ENCODE measurements at places on chromosomes 2 and 18.

GRCh38 chr2:162430323-162430722, 86.4 kb downstream of the GCA start:
- DNase-seq: no peak

GRCh38 chr2:80128080-80128479, 176.5 kb downstream of the LRRTM1 start:
- no peak for DNase-seq

DNA sequence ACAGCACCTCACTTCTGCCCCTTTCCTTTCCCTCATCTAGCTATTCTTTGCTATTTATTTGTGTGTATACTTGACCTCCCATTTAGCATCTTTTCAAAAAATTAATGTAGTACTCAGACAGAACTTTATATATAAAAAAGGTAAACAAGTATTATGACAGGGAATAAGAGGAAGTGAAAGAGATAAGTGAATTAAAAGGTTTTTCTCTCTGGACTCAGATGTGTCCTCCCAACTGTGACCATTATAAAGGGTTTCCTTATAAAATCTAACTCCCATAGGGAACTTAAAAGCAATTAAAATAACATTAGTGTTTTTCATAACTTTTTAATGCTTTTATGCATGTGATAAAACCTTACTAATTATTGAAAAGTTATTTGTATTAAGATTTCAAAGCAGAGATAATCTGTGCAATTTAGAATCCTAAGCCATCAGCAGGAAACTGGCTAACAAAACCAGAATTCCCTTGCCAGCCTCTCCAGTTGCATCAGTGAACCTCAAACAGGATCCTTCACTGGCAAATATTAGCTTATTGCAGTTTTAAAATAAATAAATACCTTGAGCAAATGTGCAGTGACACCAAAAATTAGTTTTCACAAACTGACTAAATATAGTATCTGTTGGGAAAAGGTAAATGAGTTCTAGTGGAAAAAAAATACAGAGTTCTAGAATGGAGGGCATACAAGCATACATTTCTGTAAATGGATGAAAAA, 930.7 kb downstream of the BCL11A start:
- DNase-seq: no peak

- no peak for DNase-seq
These were observed 248.5 kb downstream of the PRKCE start for GRCh38 chr2:45899926-45900325.

- DNase-seq: no peak
These were observed 197.7 kb upstream of the STON1 start for GRCh38 chr2:48332286-48332685.

DNA sequence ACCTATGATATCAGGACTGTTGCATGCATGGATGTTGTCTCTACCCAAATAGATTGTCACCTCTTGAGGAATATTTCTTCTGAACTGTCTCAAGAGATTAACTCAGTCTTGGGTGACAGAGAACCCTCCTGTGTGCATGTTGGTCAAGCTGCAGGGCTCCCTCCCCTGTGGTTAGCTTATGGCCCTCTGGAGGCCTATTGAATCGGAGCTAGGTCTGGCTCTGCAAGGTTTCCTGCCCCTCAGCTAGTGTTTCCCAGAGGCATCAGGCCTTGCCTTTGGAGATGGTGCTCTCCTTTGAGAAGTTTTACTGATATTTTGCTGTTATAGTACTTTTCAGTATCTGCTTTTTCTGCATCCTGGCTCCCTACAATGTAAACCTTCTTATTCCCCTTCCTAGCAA, 769.2 kb upstream of the FAM98A start:
- DNase-seq: no peak

DNA sequence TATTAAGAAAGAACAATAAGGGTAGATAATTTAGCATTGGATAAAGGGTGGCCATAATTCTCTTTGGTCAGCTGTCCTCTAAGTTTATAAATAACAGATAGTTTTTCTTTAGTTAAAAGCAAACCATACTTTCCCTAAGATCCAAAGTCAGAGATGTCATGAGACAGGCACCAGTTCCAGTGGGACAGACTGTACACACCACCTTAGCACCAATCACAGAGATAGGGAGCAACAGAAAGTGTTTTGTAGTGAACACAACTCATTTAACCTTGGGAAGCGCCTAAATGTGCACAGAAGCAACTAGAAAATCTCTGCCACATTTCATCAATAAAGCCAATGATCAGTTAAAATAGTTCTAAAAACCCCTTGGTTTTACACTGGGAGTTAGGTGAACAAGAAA, 186.8 kb upstream of the SMAD7 start:
- DNase-seq: no peak

DNA sequence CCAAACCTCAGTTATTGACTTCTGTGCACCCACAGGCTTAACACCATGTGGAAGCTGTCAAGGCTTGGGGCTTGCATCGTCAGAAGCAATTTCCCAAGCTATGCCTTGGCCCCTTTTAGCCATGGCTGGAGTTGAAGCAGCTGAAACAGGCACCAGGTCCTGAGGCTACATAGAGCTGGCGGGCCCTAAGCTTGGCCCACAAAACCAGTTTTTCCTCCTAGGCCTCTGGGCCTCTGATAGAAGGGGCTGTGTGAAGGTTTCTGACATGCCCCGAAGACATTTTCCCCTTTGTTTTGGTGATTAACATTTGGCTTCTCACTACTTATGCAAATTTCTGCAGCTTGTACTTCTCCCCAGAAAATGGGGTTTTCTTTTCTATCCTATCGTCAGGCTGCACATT, 9.1 kb upstream of the TMX3 start:
- DNase-seq: no peak

DNA sequence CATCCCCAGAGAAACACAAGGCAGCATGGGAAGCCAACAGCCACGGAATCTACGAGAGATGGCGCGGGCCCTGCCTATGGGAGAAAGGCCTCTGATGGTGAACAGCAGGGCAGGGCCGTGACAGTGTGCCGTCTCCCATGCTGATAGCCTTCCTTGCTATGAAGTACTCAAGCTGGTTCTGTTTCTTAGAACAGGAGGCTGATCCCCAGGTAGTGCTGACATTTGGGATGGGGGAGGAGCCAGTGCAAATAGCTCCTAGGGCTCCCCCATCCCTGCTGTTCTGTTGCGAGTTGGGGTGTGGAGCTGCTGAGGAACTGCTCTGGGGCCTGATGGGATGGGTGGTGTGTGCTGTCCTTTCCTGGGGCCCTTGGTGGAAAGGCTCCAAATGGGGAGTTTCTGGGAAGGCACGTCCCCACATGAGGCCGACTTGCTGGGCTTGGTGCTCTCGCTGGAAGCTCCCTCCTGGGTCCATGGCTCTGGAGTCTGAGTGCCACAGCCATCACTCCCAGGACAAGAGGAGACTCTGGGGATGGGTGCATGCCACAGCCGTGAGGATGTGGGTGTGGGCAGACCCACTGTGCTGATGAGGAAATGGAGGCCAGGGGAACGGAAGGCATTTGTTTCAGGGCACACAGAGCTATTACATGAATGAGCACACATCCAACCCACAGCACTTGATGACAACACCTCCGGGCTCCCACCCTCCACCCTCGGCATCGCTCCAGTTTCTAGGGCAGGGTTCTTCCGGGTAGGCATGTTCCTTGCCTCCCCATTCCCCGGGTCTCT, 246.8 kb downstream of the HDAC4 start:
- DNase-seq: no peak

GRCh38 chr2:172964511-172965139, 111.0 kb upstream of the MAP3K20 start:
- DNase-seq: no peak

DNA sequence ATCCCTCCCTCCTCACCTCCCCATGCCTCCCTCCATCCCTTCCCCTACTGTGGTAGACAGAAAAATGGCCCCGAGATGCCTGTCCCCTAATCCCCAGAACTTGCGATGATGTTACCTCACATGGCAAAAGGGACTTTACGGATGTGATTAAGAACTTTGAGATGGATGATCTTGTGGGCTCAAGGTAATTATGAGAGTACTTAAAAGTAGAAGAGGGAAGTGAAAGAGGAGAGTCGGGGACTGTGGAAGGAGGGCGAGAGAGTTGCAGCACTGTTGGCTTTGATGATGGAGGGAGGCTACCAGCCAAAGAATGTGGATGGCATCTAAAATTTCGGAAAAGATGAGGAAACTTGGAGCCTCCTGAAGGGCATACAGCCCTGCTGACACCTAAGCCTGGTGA, 66.5 kb downstream of the AGAP1 start:
- DNase-seq: no peak

- DNase-seq: no peak
These were observed 36.5 kb downstream of the POLR1A start for GRCh38 chr2:86069091-86069685.

GRCh38 chr2:207697411-207697810, 14.0 kb upstream of the CCNYL1 start:
- no peak for DNase-seq

DNA sequence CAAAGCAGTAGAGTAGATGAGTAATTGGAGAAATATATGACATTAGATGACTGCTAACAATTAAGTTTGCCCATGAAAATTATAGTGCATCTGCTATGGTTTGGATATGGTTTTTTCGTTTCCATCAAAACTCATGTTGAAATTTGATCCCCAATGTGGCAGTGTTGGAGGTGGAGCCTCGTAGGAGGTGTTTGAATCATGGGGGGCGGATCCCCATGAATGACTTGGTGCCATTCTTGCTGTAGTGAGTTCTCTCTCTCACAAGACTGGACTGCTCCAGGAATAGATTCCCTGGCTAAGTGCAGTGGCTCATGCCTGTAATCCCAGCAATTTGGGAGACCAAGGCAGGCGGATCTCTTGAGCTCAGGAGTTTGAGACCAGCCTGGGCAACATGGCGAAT, 9.7 kb upstream of the CUL3 start:
- no peak for DNase-seq

GRCh38 chr18:9992973-9993520, 79.2 kb downstream of the VAPA start:
- no peak for DNase-seq

DNA sequence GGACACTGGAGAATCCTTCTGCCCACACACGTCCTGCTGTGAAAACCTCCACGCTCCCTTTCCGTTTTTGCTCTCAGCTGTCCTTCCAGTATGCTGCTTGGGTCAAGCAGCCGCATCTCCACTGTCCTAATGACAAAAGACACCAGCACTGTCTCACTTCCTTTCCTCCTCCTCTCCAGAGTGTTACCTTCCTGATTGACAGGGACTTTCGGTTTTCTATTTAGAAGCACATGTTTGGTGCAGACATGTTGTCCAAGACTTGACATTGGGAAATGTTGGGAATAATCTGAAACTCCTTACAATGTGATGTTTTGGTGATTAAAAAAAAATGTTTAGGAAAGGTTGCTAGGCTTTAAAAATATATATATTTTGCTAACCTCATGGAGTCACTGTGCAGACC, 226.6 kb downstream of the FAM210A start:
- no peak for DNase-seq

DNA sequence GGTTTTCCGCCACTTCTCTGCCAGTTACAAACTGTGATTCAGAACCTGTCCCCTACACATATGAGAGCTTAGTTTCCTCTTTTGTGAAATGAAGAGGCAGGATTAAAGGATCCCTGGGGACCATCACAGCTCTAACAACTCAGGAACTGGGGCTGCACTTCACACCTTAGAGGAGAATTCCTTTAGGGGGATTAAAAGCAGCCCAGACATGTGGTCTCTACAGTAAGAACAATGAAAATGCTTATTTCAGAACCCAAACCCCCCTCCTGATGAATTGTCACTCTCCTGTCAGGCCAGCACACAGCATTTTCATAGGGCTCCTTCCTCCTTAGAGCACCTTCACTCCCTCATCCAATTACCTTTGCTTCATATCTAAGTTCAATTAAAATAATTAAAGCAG, 101.5 kb upstream of the NEDD4L start:
- DNase-seq: peak; percentile 76

- DNase-seq: no peak
These were observed 95.9 kb downstream of the EPHA4 start for GRCh38 chr2:221476195-221476594.

- peak; percentile 42 for DNase-seq
These were observed 734.5 kb upstream of the ACVR2A start for GRCh38 chr2:147110317-147110716.

- no peak for DNase-seq
These were observed 1.4 kb downstream of the COL3A1 start for GRCh38 chr2:188975497-188976102.

DNA sequence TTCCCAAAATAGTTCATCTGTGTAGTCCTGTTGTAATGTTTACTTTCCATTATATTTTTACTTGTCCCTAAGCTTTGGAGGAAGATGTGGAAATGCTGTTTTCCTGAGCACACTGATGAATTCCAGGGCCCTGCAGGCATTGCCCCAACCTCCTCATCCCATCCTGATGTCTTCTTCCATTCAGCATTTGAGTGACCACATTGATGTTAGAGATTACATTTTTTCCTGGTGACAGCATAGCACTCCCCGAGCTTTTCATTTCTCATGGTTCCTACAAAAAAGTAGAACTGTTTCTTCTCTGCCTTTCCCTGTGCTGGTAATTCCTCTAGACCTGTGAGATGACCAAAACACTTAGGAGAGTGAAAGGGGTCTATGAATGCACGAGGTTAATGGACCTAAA, 4.8 kb downstream of the IL36A start:
- no peak for DNase-seq

- no peak for DNase-seq
These were observed 499.3 kb downstream of the PID1 start for GRCh38 chr2:228771774-228772173.

GRCh38 chr2:56084111-56084901, 99.5 kb upstream of the CCDC85A start:
- DNase-seq: no peak

- peak; percentile 3 for DNase-seq
These were observed 11.0 kb downstream of the CAPG start for GRCh38 chr2:85399183-85399455.

DNA sequence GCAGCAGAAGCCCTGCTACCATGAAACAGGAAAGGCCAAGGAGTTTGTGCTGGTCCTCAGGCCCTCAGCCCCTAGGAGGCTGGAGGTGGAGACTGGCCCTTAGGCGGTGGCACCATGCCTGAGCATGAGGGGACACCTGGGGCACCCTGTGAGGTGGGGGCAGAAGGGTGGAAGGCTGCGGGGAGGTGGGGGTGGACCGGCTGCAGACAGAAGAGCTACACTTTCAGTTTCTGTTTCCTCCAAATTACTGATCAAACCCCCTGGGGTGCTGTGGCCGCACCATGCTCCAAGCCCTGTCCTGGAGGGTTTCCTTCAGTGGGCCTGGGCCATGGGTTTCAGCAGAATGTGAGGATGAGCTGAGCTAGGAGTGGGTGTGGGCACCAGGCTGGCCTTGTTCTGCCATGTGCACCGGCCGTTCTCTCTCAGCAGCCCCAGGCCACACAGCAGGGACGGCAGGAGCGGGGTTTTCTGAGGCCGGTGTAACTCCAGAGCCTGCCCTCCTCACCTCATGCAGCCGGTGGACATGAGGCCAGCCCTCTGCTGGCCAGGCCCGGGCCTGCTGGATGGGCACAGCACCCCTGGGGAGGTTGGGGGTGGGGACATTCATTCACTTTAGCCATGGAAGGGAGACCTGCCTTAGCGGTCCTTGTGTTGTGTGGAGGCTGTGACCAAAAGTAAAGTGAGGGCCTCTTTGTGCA, 51.5 kb downstream of the PLEKHB2 start:
- DNase-seq: no peak

GRCh38 chr2:44559108-44559507, 197.4 kb downstream of the CAMKMT start:
- DNase-seq: no peak

- DNase-seq: no peak
These were observed 52.8 kb upstream of the IL1RL1 start for GRCh38 chr2:102258386-102259074.

GRCh38 chr2:171330155-171330956, 103.4 kb downstream of the METTL8 start:
- no peak for DNase-seq

GRCh38 chr2:227472265-227473121, 537 bp downstream of the AGFG1 start:
- peak; percentile 78 for DNase-seq

Measured in D341Med (cell line).